ENCODE measurements at places on chromosomes 13 and 19.
A peak's percentile ranks its signal among the peaks of the same experiment; 100 is the strongest.

DNA sequence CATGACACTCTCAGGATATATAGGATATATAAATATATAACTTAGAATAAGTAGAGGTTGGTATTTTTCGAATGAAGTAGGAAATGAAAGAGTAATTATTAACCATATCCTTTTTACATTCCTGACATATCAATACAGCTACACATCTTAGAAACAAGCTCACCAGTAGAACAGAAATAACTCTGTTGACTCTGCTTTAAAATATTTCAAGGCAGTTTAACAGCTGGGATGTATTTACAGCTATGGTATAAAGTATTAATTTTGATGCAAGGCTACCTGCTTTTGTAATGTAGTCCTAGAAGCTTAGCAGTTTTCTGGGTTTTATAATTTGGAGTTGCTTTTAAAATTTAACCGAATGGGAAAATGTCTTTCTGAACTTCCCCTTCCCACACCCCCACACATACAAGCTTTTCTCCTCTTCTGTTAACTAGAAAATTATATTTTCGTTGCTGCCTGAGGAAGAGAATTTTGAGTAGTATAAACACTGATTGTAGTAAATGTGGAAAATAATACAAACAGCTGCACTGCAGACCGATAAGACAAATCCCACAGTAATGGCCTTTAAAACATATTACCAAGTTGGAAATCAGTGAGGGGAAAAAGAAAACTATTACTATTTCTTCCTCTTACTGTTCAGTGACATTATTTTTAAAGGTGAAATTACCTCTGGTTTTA lies 147.7 kb downstream of the GGACT start:
- DNase-seq = no peak

- no peak for DNase-seq
Observed at GRCh38 chr13:95335667-95336066, 34.4 kb upstream of the ABCC4 start.

DNA sequence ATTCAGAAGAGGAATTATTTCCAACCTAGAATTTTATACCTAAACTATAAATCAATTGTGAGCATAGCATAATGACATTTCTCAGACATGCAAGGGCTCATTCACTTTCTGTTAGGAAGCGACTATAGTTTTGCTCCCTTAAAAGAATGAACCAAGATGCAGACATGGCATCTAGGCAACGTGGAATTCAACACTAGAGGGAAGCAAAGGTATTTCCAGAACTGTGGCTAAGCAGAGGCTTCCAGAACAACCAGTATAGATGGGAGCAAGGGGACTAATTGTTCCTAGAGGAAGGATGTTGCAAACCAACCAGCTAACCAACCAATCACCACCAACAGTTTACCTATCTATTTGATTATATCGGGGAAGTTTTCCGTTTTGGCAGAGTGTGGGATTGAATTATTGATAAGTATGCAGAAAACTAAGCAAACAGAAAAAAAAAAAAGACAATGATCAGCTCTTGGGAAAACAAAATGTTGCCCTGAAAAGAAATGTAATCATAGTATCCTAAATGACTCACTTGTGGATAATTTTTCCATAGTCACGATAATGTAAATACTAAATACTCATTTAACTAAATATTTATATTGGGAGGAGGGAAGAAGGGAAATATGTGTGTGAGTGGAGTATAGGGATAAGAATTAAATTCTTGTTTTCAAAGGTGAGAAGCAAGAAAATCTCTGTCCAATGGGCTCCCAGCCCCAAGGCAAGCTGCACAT lies 21.1 kb downstream of the ARL11 start:
- DNase-seq = no peak

DNA sequence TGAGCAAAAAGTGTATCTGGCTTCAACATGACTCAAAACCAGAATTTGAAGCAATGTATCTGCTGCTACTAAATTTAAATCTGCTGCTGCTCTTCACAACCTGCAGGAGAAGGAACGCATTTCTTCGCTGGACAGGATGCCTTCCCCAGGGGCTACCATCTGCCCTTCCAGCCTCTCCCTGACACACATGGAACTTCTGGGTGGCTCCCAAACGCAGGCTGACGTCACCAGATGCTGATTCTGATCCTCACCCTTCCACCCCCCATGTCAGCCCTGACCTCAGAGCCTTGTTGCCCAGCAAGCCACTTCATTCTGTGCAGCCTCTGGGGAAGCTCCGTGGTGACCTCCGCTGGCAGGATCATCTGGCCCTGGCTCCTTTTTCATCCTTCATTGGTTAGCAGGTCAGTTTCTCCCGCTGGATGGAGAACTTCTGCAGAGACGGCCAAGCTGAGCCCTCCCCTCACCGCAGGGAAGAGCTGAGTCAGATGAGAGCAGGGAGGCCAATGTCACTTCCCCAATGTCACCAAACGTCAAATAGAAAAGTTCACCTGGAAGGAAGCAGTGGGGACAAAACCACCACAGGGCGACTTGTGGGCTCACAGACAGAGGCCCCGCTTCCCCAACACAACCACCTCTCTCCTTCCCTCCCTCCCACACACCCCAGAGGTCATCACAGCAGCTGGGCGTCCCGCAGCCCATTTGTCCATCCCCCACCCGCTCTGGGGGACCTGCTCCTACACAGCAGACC lies 14.0 kb upstream of the RAB20 start:
- no peak for DNase-seq

DNA sequence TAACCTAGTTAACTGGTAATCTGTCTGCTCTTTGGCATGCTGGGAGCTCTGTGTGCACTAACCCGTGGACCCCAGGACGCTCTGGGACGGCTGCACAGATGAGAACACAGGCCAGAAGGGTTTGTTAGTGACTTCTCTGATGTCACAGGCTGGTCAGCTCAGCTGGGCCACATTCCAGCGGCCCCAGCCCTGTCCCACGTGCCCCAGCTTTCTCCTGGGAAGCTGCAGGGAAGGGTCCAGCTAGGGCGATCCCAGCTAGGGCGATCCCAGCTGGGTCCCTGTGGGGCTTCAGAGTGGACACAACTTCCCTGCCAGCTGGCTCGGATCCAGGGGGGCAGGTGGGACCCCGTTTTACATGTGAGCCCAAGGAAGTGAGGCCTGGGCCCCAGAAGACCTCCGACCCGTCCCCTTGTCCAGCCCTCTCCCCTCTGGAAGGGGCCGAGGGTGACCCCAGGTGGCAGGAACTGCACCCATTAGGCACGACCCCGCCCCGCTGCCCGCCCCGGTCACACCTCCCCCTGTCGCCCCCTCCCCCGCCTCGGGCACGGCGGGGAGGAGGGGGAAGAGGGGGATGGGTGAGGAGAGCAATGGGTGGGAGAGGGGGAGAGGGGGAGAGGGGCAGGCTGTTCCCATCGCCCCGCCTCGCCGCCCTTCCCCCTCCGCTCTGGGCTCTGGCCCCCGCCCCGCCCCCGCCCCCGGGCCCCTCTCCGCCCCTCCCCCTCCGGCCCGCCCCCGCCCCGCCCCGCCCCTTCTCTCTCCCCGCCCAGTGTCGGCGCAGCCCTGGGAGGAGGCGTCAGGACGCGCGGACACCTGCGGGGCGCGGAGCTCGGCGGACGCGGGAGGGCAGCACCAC lies 75.2 kb upstream of the MCF2L start:
- DNase-seq = peak; percentile 86

DNA sequence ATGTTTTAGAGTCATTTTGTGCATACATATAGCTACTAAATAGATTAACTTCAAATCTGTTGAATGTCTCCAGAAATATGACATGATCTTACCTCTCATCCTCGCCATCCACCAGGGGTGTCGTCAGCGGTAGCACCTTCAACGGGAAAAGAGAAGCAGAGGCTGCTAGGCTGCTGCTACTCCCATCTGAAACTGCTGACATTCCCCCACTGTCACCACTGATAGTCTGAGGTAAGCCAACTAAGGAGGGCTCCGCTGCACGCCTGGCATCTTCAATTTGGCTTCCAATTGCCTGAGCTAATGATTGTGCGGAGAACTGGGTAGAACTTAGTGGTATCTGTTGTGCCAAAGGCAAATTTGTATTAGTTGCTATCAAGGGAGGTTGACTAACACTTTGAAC lies 3.1 kb downstream of the TSC22D1 start:
- DNase-seq = no peak

- peak; percentile 56 for DNase-seq
Observed at GRCh38 chr13:72565893-72566292, 161.5 kb downstream of the MZT1 start.

- no peak for DNase-seq
Observed at GRCh38 chr13:112835344-112835743, 133.7 kb upstream of the MCF2L start.

DNA sequence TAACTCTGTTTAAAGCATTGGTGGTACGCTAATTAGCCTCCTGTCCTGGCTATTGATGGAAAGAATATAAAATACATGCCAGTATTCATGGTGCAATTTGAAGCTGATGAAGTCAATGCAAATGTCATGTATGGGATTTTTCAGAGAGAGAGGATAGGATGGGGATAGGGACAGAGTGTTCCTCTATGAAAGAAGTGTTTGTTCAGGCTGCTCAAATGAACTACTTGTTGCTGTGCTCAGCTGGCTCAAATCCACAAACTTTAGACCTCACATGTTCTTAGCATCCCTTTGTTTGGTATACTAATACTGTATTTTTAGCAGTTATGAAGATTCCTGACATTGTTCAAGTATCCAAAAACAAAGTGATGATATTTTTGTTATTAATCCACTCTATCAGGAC lies 116.5 kb downstream of the SLITRK1 start:
- no peak for DNase-seq

GRCh38 chr19:58317476-58318072 lies 9.2 kb upstream of the ZSCAN22 start:
- no peak for DNase-seq

DNA sequence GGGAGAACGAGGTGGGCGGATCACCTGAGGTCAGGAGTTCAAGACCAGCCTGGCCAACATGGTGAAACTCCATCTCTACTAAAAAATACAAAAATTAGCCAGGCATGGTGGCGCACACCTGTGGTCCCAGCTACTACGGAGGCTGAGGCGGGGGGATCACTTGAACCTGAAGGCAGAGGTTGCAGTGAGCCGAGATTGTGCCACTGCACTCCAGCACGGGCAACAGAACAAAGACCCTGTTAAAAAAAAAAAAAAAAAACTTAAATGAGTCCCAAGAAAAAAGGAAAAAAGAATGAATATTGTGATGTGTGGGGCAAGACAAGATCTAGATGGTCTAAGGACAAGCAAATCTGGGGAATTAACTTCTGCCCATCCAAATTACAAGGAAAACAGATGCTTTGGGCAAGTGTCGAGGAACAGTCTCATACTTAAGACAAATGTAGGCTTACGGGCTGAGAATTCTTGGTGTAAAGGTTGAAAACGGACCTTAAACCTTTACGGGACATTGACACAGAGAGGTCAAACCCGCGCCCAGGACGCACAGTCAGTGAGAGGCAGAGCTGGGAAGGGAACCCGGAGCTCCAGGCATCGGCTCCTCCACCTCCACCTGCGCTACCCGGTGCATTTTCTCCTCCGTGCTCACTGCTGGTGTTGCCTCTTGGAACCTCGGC lies 656 bp upstream of the ZNF324 start:
- DNase-seq = no peak

DNA sequence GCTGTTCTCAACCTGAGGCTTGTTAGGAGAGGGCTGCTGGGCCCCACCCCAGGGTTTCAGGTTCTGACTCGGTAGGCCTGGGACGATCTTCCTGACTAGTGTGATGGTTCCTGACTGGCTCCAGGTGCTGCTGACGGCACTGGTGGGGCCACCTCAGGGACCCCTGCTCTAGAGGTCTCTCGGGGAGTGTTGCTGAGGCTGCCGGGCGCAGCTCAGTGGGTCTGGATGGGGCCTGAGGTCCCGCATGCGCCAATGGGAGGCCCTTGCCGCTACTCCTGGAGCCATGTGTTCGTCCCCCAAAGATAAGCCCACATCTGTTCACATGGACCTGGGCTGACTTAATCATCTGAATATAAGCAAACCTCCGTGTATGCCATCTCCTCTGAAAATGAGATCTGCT lies 133.0 kb downstream of the ATP11A start:
- DNase-seq = no peak

DNA sequence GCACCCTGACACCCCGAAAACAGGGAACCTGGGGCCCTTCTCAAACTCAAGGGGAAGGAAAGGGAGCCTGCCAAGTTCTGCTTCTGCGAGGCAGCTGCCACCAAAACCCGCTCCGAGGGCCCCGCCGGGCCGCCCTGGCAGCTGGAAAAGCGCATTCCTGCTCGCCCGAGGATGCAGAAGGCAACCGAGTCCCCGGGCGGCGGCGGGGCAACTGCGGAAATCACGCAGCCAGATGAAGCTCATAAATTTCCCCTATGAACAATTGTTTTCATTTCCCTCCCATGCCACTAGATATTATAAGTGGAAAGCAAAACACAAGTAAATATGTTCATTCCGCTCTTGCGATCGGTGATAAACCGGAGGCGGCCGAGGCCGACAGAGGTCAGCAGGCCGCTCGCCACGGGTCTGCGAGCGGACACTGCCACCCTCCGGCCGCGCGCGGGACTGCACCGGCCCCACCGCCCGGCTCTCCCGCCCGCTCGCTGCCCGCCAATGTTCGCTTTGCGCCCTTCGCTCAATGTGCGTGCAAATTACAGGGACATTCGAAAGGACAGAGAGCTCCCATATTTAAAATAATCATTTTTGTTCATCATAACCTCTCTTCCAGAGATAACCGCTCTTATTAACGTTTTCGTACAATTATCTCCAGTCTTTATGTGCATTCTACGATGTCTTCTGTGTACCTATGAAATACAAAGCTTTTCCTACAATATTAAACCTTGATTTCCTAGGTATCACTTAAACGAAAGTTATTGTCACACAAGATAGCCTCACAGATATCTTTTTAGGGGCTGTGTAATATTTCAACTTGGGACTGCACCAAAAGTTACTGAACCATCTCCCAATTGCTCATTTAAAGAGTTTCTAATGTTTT lies 120.8 kb upstream of the ZNF507 start:
- DNase-seq = no peak

GRCh38 chr13:62721893-62722292 lies 1306.2 kb upstream of the PCDH20 start:
- no peak for DNase-seq

DNA sequence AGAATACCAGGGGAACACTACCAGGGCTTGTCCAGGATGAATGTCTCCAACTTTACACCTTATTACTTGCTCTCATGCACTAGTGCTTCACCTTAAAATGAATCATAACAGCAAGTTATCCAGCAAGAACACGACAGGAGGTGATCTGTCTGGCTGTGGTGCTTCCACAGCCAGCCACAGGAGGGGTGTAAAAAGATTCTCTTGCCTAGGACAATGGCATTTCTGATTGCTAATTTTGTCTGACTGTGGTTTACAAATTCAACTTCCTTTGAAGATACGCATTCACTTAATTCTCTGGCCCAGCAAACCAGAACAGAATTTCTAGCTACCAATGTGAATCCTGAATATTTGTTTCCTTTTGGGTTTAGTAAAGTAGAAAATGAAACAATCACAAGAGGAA lies 23.1 kb upstream of the COG3 start:
- DNase-seq = no peak
